ENCODE measurements at places on chromosomes 5 and 9.

DNA sequence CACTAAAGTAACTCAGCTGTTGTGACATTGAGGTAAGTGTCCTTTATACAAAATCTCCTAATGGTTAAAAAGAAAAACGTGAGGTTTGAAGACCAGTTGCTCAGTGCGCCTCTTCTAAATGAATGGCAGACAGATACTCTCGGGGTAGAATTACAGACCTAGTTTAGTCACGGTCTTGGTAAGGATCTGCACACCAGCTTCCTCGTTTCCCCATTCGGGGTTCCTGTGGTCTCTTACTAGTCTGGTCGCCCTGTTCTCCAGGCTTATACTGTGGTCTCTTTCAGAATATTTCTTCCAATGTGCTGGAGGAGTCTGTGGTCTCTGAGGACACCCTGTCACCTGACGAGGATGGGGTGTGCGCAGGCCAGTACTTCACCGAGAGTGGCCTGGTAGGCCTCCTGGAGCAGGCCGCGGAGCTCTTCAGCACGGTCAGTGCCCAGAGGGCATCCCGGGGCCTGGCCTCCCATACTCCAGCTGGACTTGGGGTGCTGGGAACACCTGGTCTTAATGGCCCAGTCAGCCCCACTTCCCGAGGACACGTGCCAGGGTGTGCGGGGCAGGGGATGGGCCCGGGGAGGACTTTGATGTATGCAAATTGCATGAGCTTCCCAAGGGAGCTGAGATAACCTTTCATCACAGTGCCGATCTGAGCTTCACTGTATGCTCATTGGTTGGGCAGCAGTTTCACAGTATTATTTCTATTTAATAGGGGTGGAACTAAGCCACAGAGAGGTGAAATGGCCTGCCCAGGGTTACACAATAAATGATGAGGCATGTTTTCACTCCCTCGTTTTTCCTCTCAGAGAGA is 224.5 kb downstream of the DOCK8 start:
- no peak for DNase-seq

DNA sequence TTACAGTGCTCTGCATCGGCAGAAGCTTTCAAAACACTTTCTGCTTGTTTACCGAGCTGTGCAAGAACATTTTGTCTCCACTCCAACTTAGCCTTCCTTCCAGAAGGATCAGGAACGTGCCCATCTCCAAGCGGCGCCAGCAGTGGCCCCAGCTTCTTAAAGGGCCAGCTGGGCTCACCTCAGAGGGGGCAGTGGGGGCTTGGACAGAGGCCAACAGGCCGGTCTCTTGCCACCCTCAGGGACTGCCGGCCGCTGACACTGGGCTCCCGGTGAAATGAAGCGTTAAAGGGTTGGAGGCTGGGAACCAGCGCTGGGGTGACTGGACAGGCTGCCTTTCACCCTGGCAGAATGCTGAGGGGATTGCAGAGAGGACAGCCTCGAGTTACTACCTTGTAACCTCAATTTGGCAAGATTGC is 67.0 kb upstream of the RNU6ATAC start:
- DNase-seq = no peak

DNA sequence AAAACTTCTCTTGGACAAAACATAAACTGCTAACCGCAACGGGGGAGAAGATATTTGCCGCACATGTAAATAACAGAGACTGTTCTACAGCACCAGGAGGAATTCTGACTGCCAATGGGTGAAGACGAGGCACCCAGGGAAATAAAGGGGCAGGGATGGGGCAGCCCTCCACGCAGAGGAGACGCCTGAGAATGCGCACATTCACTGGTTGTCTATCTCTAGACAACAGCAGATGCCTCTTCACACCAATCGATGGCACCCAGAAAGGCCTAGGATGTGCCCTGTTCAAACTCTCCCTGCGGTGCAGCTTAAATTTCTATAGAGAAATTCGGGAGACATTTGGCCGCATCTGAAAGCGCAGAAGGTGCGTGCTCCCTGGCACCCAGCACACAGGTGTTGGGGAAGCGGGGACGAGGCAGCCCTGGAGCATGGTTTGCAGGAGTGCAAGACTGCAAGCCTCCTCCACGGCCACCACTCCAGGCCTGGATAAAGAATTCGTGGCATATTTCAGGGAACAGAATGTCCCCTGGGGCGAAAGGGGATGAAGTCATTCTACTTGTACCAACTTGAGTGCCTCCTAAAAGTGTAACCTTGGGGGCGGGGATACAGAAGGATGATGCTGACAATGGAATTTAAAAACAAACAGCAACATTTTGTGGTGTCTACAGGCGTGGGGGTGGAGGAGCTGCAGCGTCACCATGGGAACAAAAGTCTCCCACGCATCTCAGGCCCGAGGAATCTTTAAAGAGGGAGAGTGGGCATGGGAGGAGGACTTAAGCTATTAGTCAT is 6.3 kb upstream of the IRX2 start:
- DNase-seq = no peak

GRCh38 chr9:100346836-100347235 is 5.9 kb downstream of the TEX10 start:
- no peak for DNase-seq

GRCh38 chr9:88087906-88088305 is 50.4 kb downstream of the SPATA31C2 start:
- no peak for DNase-seq

DNA sequence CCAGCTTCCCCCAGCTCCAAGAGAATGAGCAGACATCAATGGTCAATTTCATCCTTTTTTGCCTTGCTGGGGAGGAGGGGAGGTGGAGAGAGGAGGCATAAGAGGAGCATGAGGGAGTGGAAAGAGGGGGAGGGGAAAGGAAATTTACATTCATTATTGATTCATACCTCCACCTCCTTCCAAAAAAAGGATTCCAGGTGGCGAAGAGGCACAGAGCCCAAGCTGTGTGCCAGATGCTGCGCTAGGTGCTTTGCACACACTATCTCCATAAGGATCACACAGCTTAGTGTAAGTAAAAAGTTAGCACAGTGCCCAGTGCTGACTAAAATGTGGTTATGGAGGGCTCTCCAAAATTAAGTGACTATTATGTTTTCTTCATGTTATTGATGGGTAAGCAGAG is 11.0 kb downstream of the ASTN2 start:
- no peak for DNase-seq

- no peak for DNase-seq
Observed at GRCh38 chr5:141878186-141878710, at the start of gene PCDH1. PCDH1 (minus strand) TSS chr5:141878410; CDS start chr5:141878262, 148 bp downstream.

- no peak for DNase-seq
Observed at GRCh38 chr9:69444791-69445190, 119.8 kb downstream of the ENTREP1 start.

GRCh38 chr5:76583163-76584047 is 39.8 kb downstream of the F2RL2 start:
- DNase-seq = no peak

DNA sequence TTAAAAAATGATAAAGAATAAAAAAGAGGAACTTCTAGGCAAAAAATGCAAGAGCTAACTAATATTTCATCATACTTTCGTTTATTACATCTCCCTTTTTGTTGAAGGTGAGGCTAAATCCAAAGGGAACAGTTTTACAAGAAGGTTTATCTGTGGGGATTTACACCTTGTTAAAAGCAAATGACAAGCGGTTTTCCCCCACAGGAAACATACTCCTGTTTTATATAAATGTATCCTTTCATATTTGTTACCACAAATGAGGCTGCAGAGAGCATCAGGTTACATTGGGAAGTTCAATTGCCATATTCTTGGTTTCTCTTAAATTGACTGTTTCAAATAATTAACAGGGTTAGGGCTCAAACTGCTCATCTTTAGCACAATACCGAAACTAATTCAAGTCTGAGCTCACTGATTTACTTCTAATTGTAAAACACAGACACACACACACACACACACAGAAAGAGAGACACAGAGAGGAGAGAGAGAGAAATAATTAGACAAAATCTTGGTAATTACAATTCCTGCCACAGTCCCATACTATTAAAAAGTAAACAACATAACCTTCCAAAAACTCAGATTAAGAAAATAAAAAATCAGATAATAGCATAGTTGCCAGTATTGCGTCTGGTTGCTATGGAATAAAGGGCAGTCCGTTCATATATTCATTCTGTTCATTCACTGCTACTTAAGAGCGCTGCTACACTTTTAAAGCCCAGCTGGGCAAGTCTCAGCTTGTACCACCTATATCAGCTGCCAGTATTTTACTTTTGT is 17.1 kb downstream of the RFX3 start:
- DNase-seq = no peak

Data from brain microvascular endothelial cell (primary cell).